ENCODE measurements at places on chromosomes 12 and 14.

GRCh38 chr12:98741196-98741555 is 96.1 kb downstream of the APAF1 start:
- DNase-seq, result no peak

DNA sequence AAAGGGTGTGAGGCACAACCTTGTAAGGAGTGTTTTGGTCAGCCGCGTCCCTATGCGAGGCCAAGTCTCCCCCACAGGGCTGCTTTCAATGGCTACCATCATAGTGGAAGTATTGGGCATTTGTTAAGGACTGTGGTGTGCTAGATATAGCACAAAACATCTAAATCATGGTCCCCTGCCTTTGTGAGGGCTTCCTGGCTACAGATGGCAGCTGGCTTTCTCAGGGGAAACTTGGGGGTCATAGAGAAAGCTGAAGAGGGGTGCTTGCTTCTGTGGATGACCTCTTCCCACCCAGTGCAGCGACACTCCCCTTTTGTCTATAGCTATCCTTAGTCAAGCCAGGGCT is 315.8 kb downstream of the ZFP36L1 start:
- no peak for DNase-seq

DNA sequence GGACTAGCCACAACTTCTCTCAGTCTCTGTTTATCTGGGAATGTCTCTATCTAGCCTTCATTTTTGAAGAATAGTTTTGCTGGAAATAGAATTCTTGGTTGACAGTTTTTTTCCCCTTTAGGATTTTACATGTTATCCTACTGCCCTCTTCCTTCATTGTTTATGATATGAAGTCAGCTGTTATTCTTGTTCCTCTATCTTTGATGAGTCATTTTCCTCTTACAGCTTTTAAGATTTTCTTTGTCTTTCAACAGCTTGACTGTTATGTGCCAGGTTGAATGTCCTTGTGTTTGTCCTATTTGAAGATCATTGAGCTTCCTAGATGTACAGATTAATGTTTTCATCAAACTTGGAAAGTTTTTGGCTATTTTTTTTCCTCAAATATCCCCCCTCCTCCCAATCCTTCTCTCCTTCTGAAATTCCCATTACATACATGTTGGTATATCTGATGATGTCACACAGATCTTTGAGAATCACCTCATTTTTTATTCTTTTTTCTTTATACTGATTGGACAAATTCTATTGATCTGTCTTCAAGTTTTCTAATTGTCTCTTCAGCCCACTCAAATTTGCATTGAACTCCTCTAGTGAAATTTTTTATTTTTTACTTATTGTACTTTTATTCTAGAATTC is 4.5 kb upstream of the GOLGA5 start:
- DNase-seq, result no peak

DNA sequence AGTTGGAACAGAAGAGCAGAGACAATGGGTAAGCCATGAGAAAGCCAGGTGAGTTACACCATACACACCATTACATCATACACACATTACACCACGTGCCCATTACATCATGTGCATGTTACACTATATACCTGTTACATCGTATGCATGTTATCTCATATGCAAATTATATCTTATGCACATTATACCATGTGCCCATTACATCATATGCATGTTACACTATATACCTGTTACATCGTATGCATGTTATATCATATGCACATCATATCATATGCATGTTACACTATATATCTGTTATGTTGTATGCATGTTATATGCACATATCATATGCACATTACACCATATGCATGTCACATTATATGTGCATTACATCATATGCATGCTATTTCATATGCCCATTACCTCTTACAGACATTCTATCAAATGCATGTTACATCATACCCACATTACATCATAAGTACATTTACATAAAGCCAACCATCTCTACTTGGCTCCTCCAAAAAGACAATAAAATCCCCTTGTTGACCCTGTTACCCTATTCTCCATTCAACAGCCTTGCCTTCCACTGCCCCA is 207.2 kb downstream of the KSR2 start:
- no peak for DNase-seq

DNA sequence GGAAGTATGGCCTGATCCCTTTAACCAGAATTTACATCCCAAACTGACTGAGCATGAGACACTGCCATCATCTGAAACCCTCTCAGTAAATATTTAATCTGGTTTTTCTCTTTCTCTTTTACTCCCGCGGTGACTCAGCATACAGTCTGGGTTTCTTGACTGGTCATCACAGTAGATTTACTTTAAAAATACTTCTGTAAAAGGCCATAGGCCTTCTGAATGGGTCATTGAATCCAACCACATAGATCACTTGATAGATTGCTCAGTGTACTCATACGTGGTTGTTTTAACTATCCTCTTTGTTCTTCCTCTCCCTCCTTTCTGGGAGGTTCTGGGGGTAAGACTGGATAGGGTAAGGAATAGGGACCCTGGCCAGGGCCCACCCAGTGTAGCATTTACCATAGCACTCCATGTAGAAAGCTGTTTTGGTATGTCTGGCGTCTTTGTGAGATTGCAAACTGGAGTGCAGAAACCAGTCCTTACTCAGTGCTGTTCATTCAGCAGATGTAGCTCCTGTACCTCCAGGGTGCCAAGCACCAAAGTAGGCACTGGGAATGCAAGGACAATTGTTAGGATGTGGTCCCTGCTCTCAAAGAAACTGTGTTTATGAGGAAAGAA is 165.7 kb downstream of the SRGAP1 start:
- no peak for DNase-seq

- DNase-seq, result no peak
Measured at GRCh38 chr12:79187032-79187431, 322.5 kb downstream of the SYT1 start.

DNA sequence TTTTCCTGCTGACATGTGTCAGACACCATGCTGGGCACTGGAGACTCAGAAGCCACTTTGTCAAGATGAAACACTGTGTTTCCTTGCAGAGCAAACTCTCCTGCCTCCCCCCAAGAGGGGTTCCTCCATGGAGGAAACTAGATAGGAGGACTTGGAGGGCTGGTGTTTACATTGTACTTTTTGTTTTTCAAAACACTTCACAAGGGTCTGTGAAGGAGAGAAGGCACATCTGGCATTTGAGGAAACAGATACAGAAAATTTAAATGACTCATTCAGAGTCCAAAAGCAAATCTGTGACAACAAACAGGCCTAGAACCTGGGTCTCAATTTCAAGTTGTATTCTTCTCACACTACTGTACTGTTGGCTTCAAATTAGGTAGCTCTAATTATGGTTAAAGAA is 6.7 kb upstream of the CDKL1 start:
- no peak for DNase-seq

DNA sequence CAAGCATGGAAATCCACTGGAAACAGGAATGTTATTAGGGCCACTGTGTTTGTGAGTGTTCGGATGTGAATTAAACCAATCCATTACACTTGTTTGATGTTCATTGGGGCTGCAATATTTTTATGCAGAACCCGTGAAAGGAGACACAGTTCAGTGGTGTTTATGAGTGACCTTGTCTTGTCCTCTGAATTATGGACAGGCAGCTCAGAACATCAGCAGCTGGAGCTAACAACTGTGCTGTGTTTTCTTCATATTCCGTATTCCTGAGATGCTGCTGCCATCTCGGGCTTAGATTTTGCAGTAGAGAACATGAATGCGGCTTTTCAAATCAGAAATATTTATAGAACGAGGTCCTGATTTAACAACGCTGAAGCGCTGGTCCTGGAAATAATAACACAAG is 20.3 kb upstream of the CACNA1C start:
- no peak for DNase-seq

DNA sequence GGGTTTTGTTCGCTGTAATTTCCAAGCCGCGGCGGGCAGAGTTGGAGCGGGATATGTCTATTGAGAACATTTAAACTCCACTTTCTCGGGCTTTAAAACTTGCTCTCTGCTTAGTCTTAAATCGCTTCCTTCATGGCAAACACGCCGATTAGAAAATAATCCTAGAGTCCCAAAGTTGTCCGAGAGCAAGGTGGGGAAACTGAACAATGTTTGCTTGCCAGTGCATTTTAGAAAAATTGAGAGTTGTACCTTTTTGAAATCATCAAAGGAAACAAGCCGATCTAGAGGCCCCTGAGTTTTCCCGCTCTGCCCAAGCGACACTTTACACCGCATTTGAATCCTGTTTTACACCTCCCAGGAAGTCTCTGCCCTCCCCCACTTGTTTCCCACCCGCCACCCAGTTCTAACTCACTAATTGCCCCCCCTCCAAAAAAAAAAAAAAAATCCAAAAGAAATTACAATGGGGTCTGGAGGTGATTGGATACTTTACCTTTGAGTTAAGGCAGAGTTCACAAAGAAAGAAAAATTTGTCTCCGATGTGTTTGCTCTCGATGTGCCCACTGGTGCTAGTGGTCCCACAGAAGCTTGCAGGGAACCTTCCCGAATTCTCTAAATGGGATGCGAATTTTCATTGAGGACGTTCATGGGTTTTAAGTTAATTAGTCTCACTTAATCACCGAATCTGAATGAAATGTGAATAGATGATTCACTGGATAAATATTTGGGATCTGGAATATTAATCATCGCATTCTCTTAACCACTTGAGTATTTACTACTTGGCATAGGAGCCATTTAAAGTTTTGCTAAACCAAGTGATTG is 2.3 kb downstream of the HMGA2 start:
- DNase-seq, result no peak

GRCh38 chr12:70796989-70797388 is 123.5 kb downstream of the PTPRR start:
- DNase-seq, result no peak

- no peak for DNase-seq
Measured at GRCh38 chr14:22478670-22479069, 110.4 kb downstream of the DAD1 start.

GRCh38 chr12:115296613-115297198 is 612.7 kb upstream of the TBX3 start:
- DNase-seq, result no peak

GRCh38 chr12:25254271-25254880 is 3.6 kb upstream of the KRAS start:
- no peak for DNase-seq

GRCh38 chr14:95886366-95887056 is 9.9 kb downstream of the TUNAR start:
- no peak for DNase-seq

DNA sequence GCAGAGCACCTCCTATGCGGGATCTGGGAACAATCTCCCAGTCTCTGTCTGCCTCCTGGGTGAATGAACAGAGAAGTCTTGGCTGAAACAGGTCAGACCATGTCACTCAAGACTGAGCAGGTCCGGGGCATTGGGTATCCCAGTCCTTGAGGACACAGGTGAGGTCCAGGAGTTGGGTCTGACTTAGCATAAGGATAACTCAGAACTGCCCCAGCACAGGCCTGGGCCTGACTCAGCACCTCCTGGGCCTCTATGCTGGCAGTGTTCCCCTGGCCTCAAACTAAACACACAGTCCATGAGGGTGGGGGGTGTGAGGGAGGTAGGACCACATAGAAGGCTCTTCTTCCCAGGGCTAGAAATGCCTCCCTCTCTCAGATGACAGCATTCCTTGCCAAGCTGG is 1.5 kb upstream of the SDR9C7 start:
- DNase-seq, result no peak

GRCh38 chr12:101795786-101796185 is 35.0 kb downstream of the GNPTAB start:
- DNase-seq, result no peak

DNA sequence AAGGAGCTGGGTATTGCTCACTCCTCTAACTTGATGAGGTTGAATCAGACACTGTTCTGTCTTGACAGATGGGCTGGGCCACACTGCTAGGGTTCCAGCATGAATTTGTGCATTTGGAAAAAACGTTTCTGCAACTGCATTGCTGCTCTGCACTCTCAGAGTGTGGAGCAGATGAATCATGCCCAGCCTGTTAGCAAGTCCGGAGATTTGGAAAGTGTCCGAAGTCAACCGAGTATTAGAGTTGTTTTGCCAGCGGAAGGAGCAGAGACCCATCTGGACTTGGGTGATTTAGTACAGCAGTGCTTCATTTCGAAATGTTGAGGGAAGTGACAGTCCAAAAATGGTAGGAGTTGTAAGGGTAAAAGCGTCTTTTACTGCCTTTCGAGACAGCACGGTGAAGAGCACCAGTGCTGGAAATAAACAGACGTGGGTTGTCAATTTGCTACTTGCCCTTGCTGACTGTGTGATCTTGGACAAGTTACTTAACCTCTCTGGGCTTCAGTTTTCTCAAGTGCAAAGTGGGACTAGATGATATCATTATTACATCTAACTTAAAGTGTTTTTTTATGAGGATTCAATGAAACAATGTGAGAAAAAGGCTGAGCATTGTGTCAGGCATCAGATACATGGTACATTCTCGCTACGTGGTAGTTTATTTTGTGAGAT is 139.5 kb downstream of the CHST11 start:
- no peak for DNase-seq

- no peak for DNase-seq
Measured at GRCh38 chr14:89486505-89486904, 69.5 kb upstream of the FOXN3 start.

GRCh38 chr14:95140060-95140858 is 17.1 kb downstream of the DICER1 start:
- no peak for DNase-seq

DNA sequence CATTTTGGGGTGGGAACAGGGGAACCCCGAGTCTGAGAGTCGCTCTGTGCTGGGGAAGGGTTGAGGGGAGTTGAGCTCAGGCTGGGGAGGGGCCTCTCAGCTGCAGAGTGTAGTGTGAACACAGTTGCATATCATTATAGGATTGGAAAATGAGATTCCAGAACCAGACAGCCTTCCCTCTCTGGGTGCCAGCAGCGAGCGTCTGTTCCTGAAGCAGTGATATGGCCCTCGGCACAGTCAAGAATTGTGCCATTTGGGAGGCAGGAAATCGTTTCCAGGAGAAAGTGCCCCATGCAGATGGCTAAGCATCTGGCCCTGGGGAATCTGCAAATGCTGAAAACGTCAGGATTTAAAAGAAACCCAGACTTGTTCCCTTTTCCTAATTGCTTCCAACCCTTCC is 70.4 kb upstream of the SFSWAP start:
- no peak for DNase-seq

- DNase-seq, result no peak
Measured at GRCh38 chr12:2083561-2083960, 30.8 kb downstream of the CACNA1C start.

- no peak for DNase-seq
Measured at GRCh38 chr14:99065551-99065950, 206.4 kb downstream of the BCL11B start.

DNA sequence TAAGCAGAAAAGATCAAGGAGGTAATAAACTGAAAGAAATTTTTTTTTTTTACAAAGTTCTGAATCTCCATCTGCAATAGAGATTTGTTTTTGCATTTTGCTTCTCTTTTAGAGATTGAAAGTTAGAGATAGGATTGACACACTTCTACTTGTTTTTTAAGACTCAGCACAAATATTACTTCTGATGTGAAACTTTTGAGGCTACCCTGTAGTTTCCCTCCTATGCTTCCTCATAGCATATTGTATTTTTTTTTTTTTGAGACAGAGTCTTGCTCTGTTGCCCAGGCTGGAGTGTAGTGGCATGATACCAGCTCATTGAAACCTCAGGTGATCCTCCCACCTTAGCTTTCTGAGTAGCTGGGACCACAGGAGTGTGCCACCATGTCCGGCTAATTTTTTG is 32.1 kb upstream of the SGPP1 start:
- no peak for DNase-seq

- DNase-seq, result no peak
Measured at GRCh38 chr14:23881282-23881681, 72.3 kb upstream of the DHRS4 start.

GRCh38 chr14:66696326-66696725 is 188.4 kb downstream of the GPHN start:
- DNase-seq, result no peak

GRCh38 chr12:47742253-47742825 is 16.3 kb downstream of the RAPGEF3 start:
- DNase-seq, result peak; percentile 69
